ENCODE measurements at places on chromosomes 5 and 9. TPM values are rescaled to one million over a fixed set of nuclear protein-coding genes. Genes with fewer than 3 reads are reported as not detected.
A peak's percentile ranks its signal among the peaks of the same experiment; 100 is the strongest.

DNA sequence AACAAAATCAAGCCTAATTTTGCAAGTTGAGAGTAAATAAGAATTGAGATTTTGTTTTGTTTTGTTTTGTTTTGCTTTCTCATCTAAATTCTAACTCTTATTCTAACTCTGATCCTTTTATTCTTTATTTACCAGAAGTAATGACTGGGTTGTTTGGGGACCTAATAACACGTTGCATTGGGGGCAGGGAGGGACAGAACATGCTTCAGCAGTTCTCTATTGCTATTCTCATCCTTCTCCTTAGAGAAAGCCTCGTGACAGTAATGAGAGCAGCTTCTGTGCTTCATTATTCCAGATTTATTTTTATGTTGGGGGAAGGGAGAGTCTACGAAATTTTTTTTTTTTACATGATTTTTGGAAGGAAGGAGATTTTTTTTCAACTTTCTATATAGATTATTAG lies 21.1 kb downstream of the CPEB4 start:
- no peak overlapping the region for H3K27ac ChIP-seq
- H3K4me3 ChIP-seq = no peak overlapping the region
- peaks cover 22% of the 10 kb centered on the region for H3K4me1 ChIP-seq
- H3K27me3 ChIP-seq = no peaks in the 10 kb centered on the region

- no peaks in the 10 kb centered on the region for H3K36me3 ChIP-seq
- DNase-seq = no peak
- H3K4me1 ChIP-seq = no peaks in the 10 kb centered on the region
- H3K27ac ChIP-seq = no peak overlapping the region
- no peaks in the 10 kb centered on the region for H3K27me3 ChIP-seq
Measured at GRCh38 chr5:5652181-5652580, 229.7 kb downstream of the ICE1 start.

GRCh38 chr5:146993876-146994530 lies 115.4 kb upstream of the PPP2R2B start:
- no peak overlapping the region for H3K4me3 ChIP-seq
- no peaks in the 10 kb centered on the region for H3K36me3 ChIP-seq
- no peak overlapping the region for H3K27ac ChIP-seq
- DNase-seq = no peak
- H3K4me1 ChIP-seq = no peaks in the 10 kb centered on the region
- no peaks in the 10 kb centered on the region for H3K27me3 ChIP-seq

DNA sequence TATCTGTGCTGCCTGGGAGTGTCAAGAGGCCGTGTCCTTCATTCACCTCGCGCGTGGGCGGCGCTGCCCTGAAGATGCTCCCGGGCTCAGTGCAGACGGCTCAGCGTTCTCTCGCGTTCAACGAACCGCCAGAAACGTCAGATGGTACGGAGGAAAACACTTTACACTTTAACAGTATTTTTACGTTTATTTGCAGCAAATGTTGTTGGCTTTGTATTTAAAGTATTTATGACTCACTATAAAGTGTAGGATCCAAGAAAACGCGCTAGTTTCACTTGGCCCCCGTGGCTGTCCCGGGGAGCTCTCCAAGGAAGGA lies 544 bp upstream of the ERCC6L2 start:
- no peak for DNase-seq
- peaks cover 17% of the 10 kb centered on the region for H3K36me3 ChIP-seq
- H3K4me3 ChIP-seq = no peak overlapping the region

- H3K36me3 ChIP-seq = no peaks in the 10 kb centered on the region
- H3K4me3 ChIP-seq = no peak overlapping the region
- H3K27me3 ChIP-seq = peaks cover 25% of the 10 kb centered on the region
- no peak for DNase-seq
- H3K27ac ChIP-seq = no peak overlapping the region
Measured at GRCh38 chr5:133926489-133927299, 41.7 kb downstream of the C5orf15 start.

DNA sequence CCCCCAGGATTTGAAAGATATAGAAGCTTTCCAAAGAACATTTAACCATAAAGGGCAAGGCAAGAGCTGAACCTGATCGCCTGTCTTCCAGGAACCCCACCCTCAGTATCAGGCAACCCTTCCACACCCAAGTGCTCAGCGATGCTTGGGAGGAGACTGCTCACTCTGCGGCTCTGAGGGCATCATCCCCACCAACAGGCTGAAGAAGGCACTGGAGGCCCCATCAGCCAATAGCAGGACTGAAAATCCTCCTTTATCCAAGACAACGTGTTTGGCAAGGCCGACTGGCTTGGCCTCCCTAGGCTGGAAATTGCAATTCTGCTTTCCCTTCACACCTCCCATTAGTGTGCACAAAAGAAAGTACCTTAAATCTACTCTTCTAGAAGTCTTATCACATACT lies 1.4 kb upstream of the PPP2CA start:
- DNase-seq = no peak
- no peaks in the 10 kb centered on the region for H3K36me3 ChIP-seq
- no peaks in the 10 kb centered on the region for H3K27me3 ChIP-seq

DNA sequence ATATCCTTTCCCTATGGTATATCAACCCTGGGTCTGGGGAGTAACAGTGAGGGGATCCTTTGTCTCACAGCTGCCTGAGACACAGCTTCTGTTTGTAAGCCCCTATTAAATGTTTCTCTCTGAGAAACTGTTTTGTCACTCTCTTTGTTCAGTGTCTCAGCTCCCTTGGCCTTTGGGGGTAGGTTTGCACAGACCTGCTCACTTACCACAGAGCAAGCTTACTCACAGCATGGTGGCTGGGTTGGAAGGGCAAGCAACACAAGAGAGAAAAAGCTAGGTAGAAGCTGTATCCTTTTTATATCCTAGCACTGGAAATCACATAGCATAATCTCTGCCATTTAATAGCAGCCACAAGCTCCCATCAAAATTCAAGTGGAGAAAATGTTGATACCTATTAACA lies 4.5 kb downstream of the BAAT start:
- no peaks in the 10 kb centered on the region for H3K27me3 ChIP-seq
- no peak overlapping the region for H3K4me3 ChIP-seq
- no peak for DNase-seq
- peaks cover 5% of the 10 kb centered on the region for H3K36me3 ChIP-seq
- H3K4me1 ChIP-seq = no peaks in the 10 kb centered on the region

GRCh38 chr5:154570572-154571324 lies 92.7 kb upstream of the HAND1 start:
- no peak overlapping the region for H3K27ac ChIP-seq
- H3K36me3 ChIP-seq = no peaks in the 10 kb centered on the region
- peaks cover 58% of the 10 kb centered on the region for H3K27me3 ChIP-seq
- no peak overlapping the region for H3K4me3 ChIP-seq

- H3K27ac ChIP-seq = no peak overlapping the region
- DNase-seq = no peak
- H3K4me1 ChIP-seq = peaks cover 2% of the 10 kb centered on the region
- H3K4me3 ChIP-seq = no peak overlapping the region
- no peaks in the 10 kb centered on the region for H3K36me3 ChIP-seq
Measured at GRCh38 chr5:80083101-80083890, 48.1 kb downstream of the THBS4 start.

DNA sequence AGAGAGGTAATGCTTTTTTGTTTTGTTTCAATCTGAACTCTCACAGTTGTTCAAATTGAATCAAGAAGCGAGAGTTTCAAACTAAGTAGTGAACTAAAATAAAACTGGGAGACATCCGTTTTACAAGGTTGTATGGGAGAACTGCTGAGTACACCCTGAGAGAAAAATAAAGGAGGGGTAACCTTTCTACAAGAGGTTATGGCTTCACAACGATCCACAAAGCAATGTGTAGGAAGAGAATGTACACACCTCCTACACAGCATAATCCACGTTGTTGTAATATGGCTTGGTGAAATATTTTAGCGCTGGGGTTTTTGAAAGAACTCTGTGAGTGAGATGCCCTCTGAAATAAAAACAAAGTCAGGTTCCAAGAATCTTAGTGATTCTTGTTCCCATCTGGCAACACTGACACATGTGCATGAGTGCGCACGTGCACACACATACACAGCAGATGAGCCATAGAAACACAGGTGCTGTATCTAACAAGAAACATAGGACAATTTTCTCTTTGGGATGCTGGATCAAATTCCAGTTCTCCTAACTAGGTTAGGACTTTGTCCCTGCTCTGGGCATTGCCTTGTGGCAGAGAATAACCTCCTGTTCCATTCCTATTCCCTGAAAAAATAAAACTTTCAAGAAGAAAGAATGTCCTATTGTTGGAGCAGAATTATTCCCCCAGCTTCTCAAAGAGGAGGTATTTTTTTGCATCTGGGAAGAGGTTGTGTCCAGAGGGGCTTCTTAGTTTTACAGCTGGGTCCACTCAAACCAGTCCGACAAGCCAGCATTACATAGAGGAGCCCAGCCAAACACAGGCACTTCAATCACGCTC lies 94.5 kb upstream of the EFNA5 start:
- DNase-seq = no peak
- H3K4me3 ChIP-seq = no peak overlapping the region
- H3K27ac ChIP-seq = no peak overlapping the region
- no peaks in the 10 kb centered on the region for H3K27me3 ChIP-seq

DNA sequence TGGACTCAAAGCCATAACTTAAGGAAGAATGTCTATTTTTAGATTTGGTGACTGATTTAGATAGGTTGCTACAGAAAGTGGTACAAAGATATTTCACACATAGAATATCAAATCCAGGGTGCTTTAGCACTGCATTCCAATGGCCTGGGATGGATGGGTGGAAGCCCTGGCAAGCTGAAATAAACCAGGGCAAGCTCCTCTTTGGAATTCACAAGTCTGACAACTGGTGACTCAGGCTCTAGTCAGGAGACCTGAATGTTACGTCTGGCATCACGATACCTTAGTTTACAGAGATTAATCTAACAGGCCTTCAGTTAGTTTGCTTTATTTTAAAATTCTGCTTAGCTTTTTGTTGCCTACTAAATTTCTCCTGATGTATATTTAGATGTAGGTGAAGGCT lies 144.0 kb downstream of the TMC1 start:
- H3K4me1 ChIP-seq = no peaks in the 10 kb centered on the region
- peaks cover 32% of the 10 kb centered on the region for H3K27me3 ChIP-seq
- no peak for DNase-seq
- H3K4me3 ChIP-seq = no peak overlapping the region

GRCh38 chr5:5475975-5476374 lies 53.5 kb downstream of the ICE1 start:
- no peak for DNase-seq
- H3K27me3 ChIP-seq = no peaks in the 10 kb centered on the region
- H3K27ac ChIP-seq = no peak overlapping the region
- no peaks in the 10 kb centered on the region for H3K4me1 ChIP-seq
- H3K4me3 ChIP-seq = no peak overlapping the region

DNA sequence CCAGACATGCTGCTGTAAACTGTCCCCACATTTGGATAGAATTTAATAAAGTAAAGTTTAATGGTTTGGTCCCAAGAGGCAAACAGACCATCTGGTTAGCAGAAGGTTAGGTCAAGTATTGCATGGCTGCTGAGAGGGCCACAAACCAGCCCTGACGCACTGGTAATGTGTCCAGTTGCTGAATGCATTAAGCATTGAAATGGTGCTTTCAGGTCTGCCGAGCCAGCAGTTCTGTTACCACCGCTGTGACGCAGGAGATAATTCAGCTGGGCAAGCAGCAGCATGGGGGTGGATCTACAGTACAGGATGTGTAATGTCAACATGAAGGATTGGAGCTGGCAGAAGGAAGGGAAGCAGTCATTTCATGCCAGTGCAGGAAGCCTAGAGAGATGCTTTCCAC lies 16.0 kb downstream of the ZNF462 start:
- H3K27me3 ChIP-seq = no peaks in the 10 kb centered on the region
- H3K27ac ChIP-seq = peak overlapping the region; percentile 83
- no peak overlapping the region for H3K4me3 ChIP-seq

DNA sequence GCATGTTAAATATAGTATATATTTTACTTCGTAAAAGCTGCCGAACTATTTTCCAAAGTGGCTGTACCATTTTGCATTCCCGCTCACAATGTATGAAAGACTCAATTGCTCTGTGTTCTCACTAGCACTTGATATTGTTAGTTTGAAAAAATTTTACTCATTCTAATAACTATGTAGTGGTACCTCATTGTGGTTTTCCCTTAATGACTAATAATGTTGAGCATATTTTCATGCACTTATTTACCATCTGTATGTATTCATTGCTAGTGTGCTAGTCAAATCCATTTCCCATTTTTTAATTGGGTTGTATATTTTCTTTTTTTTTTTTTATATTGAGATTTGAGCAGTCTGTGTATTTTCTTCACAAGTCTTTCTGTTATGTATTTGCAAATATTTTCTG lies 58.4 kb downstream of the RANBP17 start:
- H3K27me3 ChIP-seq = no peaks in the 10 kb centered on the region
- no peak for DNase-seq
- no peak overlapping the region for H3K4me3 ChIP-seq
- H3K4me1 ChIP-seq = peaks cover 2% of the 10 kb centered on the region
- peaks cover 16% of the 10 kb centered on the region for H3K36me3 ChIP-seq

- H3K27me3 ChIP-seq = no peaks in the 10 kb centered on the region
- H3K4me3 ChIP-seq = no peak overlapping the region
Measured at GRCh38 chr9:16023446-16023845, 470.6 kb downstream of the CCDC171 start.

The FRRS1L gene
- total RNA-seq = 6.7 TPM

The GLDC gene
- total RNA-seq = 0.78 TPM

The CAVIN4 gene
- total RNA-seq = 1.1 TPM

The IL17B gene
- not detected for total RNA-seq

The CDKN2B gene
- 23.3 TPM for total RNA-seq

All from osteocyte (in vitro differentiated cells).